ENCODE measurements at places on chromosomes 11 and 22.

GRCh38 chr11:27700351-27701301 lies at the start of gene BDNF:
BDNF (minus strand) TSS chr11:27700455; CDS start chr11:27658564, 41,891 bp downstream.
- no peak for DNase-seq

DNA sequence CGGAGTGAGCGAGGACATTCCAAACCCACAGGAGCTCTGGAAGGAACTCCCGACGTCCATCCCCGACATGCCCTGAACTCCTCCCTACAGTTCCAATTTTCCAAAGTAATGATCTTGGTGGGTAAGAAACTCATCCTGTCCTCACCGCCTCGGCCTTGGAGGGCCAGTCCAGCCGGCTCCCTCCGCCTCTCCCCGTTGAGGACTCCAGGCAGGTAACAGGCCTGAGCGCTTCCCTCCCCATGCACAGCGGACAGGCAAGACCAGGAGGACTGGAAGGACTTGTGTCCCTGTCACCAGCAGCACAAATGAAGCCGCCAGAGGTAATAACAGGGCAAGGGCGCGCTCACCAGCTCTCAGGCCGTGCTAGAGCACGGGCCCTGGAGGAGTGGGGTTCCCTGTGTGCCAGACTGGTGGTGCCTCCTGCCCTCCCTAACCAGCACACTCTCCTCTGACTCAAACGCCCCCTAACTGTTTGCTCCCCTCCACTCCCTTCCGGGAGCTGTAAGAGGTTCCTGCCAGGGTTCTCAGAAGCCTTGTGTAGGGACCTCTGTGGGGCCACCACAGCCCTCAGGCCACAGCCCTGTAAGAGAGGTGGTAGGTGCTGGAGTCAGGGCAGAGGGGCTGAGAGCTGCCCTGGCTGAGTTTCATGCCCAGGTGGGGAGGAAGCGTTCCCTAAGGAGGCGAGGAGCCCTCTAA lies 17.1 kb downstream of the OVOL1 start:
- no peak for DNase-seq

DNA sequence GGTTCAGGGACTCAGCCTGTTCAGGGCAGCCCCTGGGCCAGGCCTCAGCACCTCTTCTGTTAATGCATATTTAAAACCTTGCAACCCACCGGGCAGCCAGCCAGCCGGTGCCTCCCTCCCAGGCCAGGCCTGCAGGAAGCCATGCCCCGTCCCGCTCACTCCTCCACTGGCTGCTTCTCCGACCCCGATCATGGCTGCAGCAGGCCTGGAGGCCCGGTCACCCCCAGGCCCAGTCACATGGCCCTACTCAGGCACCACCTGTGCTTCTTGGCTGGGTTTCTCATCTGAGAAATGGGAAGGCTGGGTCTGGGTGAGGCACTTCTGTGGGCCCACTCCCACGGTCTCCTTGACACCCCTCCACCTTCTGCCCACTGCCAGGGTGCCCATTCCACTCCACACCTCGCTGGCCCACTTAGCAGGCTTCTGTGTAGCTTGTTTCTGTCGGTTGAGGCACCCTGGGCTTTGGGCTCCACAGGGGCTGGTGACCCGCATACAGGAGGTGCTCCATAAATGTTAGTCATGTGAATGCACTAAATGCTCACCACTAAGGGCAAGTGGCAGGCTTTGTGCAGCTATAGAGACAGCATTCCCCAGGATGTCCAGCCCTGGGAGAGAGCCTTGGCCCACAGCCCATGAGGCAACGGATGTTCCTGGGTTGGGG lies 11.4 kb downstream of the RTN4R start:
- no peak for DNase-seq

DNA sequence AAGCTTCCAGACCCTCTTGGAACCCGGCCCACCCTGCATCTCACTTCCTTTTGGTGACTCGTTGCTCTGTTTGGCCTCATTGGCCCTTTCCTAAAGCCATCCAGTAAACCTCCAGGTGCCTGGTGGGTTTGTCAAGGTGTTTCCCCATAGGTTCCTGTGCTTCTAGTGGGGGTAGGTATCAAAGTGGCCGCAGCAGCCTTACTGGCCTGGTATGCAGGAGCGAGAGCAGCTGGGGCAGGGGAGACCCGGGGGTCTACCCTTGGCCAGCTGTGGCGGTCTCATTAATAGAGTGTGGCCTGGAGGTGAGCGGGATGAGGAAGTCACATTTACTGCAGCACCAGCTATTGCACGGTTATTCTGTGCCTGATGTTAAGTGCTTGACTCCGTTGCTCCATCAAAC lies 4.1 kb downstream of the APOA4 start:
- DNase-seq = no peak

GRCh38 chr11:5605849-5606248 lies 9.4 kb downstream of the TRIM6 start:
- no peak for DNase-seq

DNA sequence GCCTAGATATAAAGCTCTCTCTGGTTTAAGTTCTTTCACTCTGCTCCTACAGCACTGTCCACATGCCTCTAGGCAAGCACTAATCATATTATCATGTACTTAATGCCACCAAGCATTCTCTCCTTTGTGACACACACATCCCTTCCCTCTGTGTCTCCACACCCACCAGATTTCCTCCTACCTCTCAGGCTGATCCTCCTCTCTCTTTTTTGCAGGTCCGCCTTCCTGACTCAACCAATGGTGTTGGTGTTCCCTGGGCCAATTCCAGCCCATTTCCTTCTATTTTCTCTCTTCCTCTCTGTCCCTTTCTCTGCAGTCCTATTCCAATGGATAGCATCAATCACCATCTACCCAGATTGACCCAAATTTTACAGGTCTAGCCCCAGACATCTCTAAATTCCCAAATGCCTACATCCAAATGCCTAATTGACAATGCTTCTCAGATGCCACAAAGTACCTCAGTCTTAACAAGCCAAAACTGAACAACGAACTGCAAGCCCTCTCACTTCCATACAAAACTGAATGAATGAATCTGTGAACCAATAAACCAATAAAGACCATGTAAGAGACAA lies 504 bp upstream of the ZNF215 start:
- DNase-seq = no peak

- DNase-seq = no peak
These were observed 1575.6 kb upstream of the RAG2 start for GRCh38 chr11:38173676-38174075.

GRCh38 chr11:46729110-46730027 lies 10.4 kb downstream of the F2 start:
- DNase-seq = no peak

DNA sequence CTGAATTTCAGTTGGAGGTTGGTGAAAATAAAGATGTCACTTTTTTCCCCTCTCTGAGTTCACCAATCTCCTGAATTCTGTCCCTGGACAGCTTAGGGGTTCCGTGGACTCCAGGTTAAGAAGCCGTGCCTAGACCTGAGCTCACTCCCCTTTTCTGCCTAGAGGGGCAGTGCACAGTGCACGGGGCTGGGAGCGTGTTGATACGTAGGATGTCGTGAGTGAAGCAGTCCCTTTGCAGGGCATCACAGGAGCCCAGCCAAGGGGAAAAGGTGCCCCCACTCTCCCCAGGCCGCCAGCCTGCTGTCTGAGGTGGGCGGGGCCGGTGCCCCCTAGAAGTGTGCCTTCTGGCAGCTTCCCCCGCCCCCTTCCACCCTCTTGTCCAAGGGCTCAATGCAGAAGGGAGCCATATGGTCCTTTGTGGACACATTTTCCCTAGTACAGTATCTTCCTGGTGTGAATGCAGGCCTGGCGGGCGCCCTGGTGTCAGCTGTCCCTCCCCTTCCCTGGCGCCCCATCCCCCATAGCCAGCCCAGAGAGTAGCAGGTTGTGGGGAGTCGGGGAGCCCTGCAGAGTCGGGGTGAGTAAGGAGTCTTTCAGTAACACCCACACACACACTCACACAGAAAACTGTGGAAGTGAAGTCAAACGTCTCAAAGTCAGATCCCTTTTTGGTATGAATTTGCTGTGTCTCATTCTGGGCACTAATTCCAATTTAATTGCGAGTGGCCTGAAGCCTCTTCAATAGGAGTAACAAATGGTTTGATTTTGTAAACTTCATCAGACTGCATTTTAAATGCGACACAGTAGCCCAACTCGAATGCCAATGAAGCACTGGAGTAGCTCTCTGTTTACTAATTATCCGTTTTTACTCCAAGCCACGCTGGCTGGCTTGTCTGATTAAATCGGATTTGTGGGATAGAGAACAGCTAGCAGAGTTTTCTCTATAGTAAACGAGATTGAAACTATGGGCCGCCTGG lies 67.5 kb upstream of the NNMT start:
- DNase-seq = no peak

DNA sequence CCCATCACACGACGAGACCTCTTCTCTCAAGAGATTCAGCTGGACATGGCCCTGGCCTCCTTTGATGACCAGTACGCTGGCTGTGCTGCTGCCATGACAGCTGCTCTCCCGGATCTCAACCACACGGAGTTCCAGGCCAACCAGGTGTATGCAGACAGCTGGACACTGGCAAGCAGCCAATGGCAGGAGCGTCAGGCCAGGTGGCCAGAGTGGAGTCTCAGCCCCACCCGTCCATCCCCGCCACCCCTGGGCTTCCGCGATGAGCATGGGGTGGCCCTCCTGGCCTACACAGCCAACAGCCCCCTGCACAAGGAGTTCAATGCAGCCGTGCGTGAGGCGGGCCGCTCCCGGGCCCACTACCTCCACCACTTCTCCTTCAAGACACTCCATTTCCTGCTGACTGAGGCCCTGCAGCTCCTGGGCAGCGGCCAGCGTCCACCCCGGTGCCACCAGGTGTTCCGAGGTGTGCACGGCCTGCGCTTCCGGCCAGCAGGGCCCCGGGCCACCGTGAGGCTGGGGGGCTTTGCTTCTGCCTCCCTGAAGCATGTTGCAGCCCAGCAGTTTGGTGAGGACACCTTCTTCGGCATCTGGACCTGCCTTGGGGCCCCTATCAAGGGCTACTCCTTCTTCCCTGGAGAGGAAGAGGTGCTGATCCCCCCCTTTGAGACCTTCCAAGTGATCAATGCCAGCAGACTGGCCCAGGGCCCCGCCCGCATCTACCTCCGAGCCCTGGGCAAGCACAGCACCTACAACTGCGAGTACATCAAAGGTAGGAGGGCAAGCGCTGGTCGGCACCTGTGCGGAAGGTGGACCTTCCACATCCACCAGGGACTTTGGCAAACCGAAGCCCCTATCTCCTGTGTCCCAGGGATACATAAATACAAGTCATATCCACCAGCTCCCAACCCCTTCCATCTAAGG lies 11.3 kb downstream of the CHRNA10 start:
- DNase-seq = no peak

GRCh38 chr11:96273507-96273906 lies 69.5 kb downstream of the MAML2 start:
- DNase-seq = no peak

DNA sequence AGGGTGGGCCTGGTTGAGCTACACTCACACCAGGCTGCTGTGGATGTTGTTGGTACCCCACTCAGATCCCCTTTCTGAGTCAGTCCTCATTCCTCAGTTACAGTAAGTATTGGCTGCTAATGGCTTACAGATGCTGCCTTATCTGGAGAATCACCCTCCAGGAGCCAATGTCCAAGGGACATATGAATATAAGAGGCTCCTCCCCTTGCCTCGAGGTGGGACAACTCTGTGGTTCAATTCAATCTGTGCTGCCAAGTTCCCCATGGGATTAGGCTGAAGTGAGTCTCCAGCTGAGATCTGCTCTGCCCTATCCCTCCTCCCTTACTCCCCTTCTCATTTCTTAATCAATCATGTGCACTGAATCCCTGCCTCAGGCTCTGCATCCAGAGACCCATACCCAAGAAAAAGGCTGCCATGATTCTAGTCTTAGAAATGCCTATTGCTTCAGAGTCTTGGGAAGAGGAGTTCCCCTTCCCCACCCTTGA lies 168.8 kb upstream of the SYT13 start:
- no peak for DNase-seq

DNA sequence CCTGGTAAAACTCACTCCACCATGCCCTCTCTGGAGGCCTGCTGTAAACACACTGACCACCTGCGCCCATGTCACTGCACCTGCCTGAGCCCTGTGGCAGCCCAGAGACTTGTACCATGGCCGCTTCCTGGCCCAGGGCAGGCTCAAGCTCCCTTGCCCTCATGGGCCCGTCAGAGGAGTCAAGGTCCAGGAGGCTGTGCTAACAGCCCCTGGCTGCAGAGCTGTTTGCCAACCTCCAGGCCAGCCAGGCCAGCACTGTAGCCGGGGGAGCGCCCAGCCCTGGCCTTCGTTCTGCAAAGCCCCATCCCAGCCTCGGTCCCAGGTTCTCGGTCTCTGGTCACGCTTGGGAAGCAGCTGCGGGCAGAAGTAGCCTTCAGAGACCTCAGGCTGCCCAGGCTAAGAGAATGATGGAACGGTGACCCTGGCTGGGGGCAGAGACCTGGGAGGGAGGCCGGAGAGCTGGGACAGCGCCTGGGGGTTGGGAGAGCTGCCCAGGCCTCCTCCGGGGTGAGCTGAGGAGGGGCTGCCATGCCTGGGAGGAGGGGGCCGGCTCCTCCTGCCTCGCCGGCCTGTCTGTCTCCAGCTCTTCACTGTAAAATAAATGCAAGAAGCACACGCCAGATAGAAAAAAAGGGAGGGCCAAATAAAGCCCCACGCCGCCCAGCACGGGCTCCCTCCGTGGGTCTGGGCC lies 11.9 kb upstream of the TCF20 start:
- no peak for DNase-seq

DNA sequence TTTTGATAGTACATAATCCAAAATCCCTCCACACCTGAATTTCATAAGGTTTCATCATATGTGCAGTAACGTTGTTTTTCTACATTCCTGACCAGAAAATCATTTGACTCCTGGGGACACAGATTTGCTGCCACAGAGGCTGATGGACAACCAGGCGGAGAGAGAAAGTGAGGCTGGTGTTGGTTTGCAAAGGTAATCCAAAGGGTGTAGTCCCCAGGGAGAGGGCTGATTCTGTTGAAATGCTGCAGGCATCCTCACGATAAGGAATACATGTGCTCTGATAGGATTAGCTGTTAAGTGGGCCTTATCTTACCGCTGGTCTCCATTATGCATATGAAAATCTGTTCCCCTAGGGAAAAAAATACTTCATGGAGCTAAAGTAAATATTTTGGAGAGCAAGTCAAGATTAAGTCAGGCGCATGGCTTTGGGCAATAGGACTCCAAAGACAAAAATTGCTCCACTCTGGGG lies 8.1 kb downstream of the APOL6 start:
- DNase-seq = no peak
